ENCODE measurements at places on chromosomes 6 and 20.

- DNase-seq = peak; percentile 73
These were observed 101.6 kb upstream of the PRSS16 start for GRCh38 chr6:27145731-27146455.

DNA sequence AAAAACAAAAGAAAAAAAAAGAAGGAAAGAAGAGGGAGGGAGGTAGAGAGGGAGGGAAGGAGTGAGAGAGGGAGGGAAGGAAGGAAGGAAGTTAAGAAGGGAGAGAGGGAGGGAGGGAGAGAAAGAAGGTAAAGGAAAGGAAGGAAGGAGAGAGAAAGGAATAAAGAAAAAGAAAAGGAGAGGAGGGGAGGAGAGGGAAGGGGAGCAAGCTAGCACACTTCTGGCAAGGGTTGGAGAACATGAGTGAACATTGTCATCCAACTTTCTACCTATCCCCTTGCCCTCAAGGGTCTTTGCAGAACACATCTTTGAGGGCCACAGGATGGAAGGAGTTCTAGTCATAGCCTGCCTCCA lies 34.1 kb upstream of the IL17A start:
- DNase-seq = no peak

DNA sequence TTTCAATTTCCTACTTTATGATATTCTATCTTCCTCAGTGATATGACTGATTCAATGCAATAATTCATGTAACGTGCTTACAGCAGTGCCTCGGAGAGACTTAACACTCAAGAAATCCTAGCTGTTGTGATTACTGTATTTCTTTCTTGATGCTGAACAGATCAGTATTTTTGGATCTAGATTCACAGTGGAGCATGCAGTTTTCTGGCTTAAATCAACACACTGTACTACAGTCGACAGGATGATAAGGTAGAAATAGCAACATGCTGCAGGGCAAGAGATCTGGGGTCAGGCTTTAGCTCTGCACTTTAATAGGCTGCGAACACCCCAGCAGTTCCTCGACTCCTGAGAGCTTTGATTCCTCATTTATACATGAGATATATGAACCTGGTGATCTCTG lies 161.0 kb downstream of the AIG1 start:
- DNase-seq = no peak

GRCh38 chr6:124008000-124008987 lies 204.6 kb downstream of the NKAIN2 start:
- DNase-seq = no peak

DNA sequence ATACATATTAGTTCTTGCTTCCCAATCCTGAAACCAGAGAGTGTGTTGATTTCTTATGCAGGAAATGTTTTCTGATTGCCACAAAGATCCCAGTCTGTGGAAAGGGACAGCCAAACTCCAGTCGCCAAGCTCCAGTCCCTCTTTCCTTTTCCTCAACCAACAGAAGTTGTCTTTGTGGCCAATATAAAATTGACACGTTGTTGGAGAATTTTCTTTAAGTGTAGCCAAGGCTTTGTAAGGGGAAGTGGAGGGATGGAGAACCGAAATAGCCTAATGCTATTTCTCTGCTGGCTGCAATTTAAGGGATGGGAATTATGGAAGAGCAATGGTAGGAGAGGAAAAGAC lies 5.4 kb downstream of the ADGRB3 start:
- no peak for DNase-seq

- DNase-seq = no peak
These were observed 11.1 kb downstream of the YWHAB start for GRCh38 chr20:44896583-44896982.

DNA sequence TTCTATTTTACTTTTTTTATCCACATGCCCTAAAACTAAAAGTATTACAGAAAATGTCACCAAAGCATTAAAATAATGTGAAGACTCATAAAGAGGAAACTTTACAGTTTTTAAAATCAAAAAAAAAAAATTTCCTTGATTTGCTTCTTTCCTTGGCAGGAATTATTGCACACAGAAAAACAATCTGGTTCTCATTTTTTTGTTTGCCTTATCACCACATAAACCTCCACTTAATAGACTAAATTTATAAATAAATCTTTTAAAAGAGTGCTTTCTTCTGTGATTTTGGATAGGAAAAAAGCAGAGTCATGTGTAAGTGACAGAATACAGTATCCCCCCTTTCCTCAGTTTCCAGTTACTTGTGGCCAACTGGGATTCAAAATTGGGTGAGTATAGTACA lies 695.1 kb upstream of the CITED2 start:
- DNase-seq = no peak

DNA sequence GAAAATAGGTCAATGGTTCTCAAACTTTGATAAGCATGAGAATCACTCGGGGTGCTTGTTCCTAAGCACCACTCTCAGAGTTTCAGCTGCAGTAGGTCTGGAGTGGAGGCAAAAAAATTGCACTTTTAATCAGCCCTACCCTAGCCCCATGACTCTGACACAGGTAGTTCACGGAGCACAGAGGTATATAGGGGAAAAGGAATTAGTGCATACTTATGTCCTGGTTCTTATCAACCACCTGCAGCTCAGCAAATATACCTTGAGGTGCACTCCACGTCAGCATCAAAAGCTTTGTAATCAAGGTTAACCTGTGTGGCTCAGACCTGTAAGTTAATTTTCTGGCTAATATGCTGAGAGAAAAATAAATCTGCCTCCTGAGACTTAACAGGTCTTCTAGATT lies 138.8 kb upstream of the HMGN3 start:
- DNase-seq = no peak

DNA sequence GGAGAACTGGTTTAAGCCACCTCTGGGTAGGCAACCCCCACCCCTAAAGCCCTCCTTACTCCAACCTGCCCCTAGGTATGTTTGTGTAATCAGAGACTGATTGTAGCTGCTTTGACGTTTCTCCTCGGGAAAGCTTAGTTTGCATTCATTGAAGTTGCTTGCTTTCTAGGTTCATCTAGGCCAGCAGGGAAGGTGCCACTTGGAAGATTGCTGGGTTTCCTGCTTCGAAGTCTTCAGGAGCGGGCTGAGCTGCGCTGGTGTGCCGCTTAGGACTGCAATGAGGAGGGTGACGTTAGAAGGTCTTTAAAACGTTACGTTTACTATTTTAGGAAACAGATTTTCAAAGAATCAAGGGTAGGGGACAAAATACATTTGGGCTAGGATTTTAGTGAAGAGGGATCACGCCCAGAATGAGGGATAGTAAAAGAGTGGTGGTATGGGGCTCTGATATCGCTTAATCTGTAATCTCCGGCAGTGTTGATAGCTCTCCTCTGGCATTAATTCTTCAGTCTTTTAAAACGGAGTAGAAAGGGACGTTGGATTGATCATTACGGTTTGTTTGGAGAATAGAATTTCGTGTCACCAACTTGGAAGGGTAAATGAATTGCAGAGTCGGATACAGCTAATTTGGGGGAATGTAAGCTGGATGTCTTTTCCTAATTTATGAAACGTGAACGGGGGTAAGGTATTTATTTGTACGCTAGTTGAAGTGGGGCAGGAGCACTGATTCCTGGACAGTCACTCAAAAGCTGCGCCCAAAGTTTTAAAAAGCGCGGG lies 92.6 kb upstream of the PRDM1 start:
- no peak for DNase-seq

DNA sequence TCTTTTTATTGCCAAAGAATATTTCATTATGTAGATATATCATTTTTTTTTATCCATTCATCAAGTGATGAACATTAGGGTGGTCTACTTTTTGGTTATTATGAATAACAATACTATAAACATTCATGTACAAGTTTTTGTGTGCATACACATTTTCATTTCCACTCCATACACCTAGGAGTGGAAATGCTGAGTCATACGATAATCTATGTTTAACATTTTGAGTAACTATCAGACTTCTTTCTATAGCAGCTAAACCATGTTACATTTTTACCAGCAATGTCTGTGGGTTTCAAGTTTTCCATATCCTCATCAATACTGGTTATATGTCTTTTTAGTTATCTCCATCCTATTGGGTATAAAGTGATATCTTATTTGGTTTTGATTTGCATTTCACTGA lies 65.7 kb downstream of the PRSS35 start:
- DNase-seq = no peak

DNA sequence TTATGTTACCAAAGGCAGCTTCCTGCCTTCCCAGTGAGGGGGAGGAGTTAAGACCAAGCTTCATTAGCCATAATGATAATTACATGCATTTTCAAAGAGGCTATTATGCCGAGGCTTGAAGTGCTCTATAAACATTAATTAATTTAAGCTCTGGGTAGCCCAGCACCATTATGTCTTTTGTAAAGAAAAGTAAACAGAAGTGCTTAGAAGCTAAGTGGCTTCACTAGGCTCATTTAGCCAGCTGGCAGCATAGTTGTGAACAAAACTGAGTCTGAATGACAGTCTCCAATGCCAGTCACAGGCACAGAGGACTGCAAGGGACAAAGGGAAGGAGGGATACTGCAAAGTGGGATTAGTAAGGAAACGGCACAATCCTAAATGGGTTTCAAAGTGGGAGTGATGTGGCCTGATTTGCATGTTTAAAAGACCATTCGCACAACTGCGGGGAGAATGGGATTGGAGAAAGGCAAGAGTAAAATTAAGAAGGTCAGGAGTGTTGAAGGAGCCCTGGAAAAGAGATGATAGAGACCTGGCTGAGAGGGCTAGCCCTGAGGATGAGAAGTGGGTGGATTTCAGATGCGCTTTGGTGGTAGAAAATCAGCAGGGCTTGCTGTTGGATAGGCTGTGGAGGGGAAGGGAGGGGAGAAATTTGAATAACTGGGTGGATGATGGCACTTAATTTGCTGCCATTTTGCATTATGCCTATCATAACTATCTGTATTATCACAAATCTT lies 20.1 kb upstream of the ISM1 start:
- DNase-seq = no peak

DNA sequence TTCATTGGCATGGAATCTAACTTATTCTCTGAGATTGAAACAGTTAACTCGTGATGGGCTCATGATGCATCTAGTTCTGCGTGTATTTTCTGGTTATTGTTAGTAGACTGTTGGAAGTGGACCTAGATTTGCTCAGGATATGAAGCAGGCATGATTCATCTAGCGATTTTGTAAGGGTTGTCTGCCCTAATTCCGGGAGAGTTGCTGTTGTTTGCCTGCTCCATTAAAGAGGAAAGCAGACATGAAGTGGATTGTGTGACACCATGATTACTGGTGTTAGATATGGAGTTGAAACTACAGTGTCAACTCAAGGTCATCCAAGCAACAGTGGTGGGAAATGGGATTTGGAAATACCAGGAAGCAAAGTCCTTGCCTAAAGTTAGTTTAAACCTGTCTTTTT lies 41.0 kb downstream of the SOX4 start:
- peak; percentile 84 for DNase-seq

All from Panc1 (cell line).